ENCODE measurements at places on chromosomes 2 and 18.

DNA sequence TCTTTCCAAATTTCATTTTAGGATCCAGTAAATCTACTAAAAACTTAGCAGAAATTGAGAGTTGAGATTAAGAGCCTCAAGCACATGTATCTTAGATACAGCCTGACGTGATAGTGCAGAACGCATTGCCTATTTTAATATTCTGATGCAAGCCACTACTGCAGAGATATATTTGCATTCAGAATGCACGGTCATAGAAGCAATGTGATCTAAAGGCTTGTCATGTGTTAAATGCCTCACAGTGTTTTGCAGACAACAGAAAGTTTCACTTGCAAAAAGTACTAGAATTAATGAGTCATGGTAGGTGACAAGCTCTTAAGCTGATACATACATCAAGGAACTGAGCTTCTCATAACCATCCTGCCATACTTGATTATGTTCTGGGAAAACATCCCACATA lies 886.7 kb upstream of the CHAC2 start:
- no peak for DNase-seq

DNA sequence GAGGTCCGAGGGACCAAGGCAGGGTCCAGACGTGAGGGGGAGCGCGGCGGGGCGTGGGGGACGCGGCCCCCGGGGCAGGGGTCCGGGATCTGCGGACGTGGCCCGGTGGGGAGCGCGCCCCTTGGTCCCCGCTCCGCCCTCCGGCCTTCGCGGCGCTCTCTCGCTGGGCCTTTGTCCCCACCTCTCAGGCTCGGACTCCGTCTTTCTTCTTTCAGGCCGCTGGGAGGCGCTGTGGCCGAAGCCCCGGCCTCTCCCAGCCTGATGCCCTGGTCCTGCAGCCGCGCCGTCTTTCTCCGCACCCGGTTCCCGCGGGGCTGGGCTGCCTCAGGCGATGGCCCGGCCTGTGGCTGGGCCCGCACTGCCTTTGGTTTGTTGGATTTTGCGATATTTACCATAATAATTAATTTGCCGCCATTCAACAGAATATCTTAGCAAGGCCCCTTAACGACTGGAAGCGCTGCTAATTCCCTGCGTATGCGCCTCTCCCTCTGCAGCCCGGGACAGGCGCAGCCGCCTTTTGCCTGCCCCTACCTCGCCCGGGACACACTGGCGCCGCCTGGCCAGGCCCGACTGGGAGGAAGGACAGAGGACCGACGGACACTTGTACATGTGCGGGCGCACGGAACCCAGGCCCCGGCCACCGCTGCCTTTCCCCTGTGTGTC lies 10.8 kb downstream of the SIX3 start:
- peak; percentile 23 for DNase-seq

GRCh38 chr2:72738096-72738495 lies 87.7 kb downstream of the EXOC6B start:
- no peak for DNase-seq

GRCh38 chr2:96109931-96110511 lies 6.3 kb downstream of the ADRA2B start:
- DNase-seq = no peak

- DNase-seq = no peak
Measured at GRCh38 chr2:25749676-25750075, 76.3 kb upstream of the DTNB start.

- DNase-seq = no peak
Measured at GRCh38 chr2:64393383-64394010, 60.5 kb upstream of the LGALSL start.

DNA sequence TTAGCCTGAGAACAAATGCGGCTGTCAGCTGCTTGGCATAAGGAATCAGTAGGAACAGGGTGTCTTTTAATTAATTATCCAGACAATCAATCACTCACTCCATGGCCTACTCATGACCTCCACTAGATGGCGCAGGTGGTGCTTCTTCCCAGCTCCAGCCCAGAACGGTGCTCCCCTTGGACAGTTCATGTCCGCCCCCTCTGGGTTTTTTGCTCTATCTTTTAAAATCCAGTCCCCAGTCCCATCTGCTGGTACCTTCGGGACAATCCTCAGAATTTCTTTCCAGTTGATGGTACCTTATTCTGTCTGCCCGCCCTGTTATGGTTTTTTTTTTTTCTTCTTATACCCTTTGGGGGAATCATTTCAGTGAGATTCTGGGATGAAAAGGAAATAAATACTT lies 99.8 kb downstream of the CACNB4 start:
- peak; percentile 51 for DNase-seq

GRCh38 chr2:8453904-8454302 lies 228.0 kb upstream of the ID2 start:
- peak; percentile 32 for DNase-seq

DNA sequence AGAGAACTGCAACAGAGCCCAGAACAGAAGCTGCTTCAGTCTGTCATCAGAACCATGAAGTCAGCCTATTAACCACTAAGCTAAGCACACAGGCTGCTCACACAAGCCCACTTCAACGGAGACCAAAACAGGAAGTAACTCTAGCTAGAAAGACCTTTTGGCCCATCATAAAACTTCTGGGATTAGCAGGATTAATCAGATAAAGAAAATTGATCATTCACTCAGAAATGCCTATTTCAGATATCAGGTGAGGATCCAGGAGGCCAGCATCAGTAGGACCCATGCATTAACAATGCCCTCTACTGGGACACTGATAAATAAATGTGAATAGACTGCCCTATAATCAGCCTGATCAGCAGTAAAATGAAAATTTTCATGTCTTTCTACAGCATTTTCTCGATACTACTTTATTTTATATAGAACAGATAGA lies 101.4 kb downstream of the WDPCP start:
- no peak for DNase-seq

DNA sequence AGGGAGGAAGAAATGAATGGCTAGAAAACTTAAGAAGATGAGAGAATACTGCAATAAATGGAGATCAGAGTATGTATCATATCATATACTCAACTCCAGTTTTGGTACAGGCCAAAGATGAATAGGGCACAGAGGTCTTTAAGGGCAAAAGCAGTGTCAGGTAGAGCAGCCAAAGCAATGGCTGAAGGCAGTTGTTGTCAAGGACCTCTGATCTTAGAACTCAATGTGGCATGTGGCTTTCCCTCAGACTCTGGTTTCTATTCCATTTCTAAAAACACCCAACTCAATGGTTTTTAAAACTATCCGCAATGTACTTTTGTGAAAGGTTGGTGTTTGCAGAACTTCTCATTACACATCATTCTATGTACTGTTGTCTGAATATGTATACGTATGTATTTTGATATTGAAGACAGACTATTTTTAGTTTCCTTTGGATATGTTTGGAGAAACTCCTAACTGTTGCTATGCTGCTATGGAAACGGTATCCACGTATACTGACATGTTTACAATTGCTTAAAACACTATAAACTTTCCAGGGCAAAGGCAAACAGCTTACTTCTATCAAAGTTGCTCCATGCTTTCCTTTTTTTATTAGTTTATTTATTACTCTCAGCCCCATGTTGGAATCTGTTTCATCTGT lies 58.1 kb upstream of the PELI1 start:
- DNase-seq = peak; percentile 61

DNA sequence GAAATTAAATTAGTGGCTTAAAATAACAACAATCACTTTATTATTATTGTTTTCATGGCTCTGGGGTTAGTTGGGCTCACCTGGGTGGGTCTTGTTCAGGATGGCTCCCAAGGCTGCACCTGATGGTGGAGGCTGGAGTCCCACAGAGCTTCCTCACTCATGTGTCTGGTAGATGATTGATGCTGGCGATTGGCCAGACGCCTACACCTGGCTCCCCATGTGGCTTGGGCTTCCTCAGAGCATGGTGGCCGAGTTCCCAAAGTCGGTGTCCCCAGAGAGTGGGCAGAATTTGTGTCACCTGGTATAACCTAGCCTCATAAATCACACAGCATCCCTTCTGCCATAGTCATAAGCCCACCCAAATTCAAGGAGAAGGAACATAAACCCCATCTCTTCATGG lies 18.2 kb downstream of the DBI start:
- no peak for DNase-seq

GRCh38 chr18:58403799-58404455 lies 225.0 kb downstream of the ALPK2 start:
- DNase-seq = no peak

DNA sequence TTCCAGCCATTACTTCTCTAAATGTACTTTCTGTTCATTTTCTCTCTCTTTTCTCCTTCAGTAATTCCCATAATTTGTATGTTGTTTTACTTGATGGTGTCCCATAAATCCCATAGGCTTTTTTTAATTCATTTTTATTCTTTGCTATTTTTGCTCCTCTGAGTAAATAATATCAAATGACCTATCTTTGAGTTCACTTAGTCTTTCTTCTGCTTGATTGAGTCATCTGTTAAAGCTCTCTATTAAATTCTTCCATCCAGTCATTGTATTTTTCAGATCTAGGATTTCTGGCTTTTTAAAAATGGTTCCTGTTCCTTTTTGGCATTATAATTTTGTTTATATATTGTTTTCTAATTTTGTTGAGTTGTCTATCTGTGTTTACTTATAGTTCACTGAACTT lies 13.5 kb downstream of the SP100 start:
- no peak for DNase-seq

GRCh38 chr18:62939433-62939832 lies 224.1 kb downstream of the PHLPP1 start:
- DNase-seq = no peak

- DNase-seq = peak; percentile 66
Measured at GRCh38 chr2:169141713-169142352, 72.5 kb downstream of the DHRS9 start.

DNA sequence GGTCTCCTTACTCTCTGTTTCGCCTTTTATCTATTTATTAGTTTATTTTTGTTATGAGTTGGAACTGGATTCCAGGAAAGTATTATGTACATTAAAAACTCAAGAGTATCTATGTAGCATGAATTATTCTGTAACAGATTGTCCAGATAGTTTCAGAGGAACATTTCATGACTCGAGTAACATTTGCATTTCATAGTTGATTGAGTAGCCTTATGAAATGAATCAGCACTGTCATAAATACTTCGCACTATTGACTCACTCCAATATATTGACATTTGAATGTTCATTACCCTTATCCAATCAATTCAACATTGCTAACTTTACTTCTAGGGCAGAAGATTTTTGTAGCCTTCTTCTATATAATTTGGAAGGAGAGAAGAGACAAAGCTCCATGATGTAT lies 11.3 kb upstream of the VRK2 start:
- no peak for DNase-seq

- no peak for DNase-seq
Measured at GRCh38 chr2:236597629-236598028, 28.0 kb downstream of the ACKR3 start.

GRCh38 chr2:88016960-88017779 lies 823 bp upstream of the RNU2-63P start:
- DNase-seq = peak; percentile 74

DNA sequence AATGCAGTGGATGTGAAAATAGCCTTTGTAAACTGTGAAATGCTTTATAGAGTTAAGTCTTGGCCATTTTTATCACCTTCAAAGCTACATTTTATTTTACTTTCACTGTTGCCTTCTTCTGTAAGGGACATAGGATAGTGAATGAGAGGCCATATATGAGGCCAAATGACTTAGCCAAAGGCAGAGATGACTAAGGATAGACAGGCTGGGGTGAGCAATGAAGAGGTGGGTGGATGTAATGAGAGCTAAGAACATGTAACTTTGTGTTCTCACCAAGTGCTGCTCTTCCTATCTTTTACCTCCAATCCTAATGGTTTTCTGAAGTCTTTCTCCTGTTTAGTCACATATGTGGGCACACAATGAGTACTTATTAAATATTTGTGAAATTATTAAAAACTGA lies 101.9 kb downstream of the MBD5 start:
- DNase-seq = no peak

- no peak for DNase-seq
Measured at GRCh38 chr2:170972296-170973224, 43.5 kb downstream of the GORASP2 start.

Data from LoVo (cell line).